Peyer's patch (tissue), 4 donors: ENCODE measurements at places on chromosomes 6 and 20. TPM values are rescaled to one million over a fixed set of nuclear protein-coding genes. Genes with fewer than 3 reads are reported as not detected.
A peak's percentile ranks its signal among the peaks of the same experiment; 100 is the strongest.

Gene RIN2
- total RNA-seq = 177 TPM

Gene EPPIN
- total RNA-seq = not detected

Gene FAM217A
- not detected for total RNA-seq

Gene BMP7
- total RNA-seq = 2.7 TPM

Gene PRL
- not detected for total RNA-seq

Gene PTK7
- 16.6 TPM for total RNA-seq

Gene AK9
- total RNA-seq = 66.0 TPM

Gene HLA-B
- 2,290 TPM for total RNA-seq

Gene HNF4A
- 346 TPM for total RNA-seq

Gene HSF2
- 21.5 TPM for total RNA-seq

Gene LRFN2
- total RNA-seq = not detected

DNA sequence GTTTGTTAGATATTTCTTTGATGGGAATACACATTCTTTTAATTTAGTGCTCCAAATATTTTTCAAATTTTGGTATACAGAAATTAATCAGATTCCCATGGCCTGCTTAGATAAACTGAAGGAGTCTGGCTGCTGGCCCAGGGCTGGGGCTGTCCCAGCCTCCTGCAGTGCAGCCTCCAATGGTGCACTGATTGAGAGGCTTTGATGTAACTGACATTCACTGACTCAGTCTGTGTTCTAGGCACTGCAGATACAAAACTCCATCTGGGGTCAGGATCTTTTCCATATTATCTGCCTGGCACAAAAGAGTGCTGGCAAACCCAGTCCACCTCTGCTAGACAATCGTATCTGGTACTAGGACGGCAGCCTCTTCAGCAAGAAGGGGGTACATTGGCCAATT is 64.8 kb downstream of the GRIK2 start:
- DNase-seq = no peak

DNA sequence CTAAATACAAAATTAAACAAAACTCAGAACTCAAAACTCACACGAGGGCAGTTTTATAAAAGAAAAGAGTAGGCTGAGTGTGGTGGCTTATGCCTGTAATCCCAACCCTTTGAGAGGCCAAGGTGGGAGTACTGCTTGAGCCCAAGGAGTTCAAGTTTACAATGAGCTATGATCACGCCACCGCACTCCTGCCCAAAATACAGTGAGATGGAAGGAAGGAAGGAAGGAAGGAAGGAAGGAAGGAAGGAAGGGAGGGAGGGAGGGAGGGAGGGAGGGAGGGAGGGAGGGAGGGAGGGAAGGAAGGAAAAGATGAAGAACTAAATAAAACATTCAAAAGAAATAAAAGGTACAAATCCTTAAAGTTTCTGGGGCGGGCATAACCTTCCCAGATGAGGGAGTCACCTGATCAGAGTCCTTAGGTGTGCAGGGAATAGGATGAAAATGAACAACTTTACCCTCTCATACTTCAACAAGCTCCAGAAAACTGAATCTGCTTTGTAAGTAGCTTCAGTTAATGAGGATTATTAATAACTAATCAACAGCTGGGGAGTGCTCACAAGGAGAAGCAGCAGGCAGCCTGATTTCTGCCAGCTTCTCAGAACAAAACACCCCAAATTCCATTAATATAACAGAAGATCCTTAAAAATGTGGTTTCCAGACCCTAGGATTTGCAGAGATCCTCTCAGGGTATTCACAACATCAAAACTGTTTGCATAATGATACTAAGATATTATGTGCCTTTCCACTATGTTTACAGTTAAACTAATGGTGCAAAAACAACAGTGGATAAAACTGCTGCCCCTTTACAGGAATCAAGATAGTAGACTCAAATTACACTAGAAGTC is 21.8 kb downstream of the LMBRD1 start:
- no peak for DNase-seq

DNA sequence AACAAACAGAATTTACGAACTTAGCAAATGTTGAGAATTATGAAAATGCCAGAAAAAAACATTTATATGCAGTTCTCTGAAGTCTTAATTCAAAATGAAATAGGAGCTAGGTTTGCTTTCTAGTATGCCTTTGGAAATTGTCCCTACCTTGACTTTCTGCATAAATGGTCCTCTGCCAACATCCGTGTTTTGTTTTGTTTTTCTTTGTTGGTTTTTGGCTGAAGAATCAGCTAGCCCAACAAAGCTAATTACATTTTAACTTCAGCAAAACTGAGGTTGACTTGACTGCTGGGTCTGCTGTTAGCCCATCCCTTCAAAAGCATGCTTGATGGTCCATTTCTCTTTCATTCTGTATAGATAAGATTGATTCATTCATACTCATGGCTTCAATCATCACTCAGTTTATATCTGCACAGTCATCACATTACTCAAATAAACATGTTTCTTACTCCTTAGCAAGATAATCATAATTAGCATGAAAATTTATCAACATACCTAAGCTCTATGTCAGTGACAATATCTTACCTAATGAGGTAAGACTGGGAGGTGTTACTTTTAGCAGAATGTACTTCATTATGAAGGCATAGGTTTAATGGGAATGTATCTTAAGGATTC is 76.4 kb downstream of the ADGRB3 start:
- DNase-seq = no peak

DNA sequence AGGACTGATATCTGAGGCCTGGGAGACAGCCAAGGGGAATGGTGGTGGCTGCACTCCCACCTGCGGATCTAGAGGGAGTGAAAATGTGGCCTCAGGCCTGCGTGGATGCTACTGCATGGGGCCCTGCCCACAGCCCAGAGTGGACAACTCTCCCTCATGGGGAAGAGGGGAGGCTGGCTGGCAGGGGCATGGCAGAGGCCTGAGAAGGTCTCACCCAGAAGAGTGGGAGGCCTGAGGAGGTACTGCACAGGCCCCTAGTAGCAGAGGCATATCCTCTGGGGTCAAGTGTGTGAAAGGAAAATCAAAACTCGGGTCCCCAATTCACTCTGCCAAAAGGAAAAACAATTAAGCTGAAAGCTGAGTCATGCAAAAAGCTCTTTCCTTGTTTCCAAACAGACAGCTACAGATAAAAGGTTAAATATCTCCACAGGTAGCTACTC is 158.2 kb downstream of the AKAP7 start:
- DNase-seq = no peak

- DNase-seq = peak; percentile 84
These were observed 32.3 kb upstream of the EPB41L1 start for GRCh38 chr20:36121981-36122930.

DNA sequence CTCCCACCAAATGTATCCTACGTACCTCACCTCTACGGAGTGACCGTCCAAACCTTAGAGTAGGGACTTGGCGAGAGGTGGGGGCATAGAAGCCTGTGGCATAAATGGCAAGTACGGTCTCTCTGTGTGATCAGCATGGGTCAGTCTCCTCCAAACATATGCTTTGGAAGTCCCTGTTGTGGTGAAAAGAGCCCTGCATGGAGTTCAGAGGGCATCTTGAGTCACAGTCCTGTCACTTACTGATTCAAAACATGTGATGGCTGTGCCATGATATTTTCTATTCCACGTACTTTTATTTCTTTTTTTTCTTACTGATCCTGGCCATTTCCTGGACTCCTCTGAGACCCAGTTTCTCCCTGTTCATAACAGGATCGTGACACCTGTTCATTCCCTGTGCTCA is 67.5 kb upstream of the CEP85L start:
- DNase-seq = no peak

DNA sequence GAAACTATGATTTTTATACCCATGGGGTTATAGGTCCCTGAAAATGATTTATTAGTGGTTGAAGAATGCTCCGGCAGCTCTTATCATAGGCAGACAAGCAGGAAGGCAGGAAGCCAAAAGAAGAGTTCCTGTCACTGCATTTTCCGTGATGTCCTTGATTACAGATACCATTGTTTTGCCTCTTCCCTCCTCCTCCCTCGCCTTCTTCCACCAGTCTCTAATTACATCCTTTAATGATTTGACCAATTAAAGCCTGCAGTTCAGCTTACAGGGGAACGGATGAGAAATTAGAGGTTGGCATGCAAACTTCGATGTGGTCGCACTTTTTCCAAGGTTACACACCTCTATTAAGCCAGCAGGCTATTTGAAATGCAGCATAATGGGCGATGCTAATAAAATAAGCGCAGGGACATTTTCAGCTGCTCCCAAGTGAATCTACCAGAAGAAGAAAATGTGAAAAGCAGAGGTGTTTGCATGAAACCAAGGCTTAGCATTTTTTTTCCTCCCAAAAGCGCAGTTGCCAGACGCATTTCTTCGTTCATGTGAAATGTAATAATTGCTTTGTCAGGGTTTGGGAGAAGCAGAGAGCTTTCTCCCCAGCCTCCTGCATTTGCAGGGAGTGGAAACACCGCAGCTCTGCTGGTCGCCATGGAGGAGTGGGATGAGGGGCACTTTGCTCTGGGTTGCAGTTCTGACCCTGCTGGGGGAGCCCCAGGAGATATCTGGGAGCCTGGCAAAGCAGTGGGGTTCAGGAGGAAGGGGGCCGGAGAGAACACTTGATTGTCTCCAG is 6.0 kb downstream of the NOX3 start:
- no peak for DNase-seq

- no peak for DNase-seq
These were observed 122.6 kb upstream of the MAP3K7 start for GRCh38 chr6:90709431-90709996.

- DNase-seq = no peak
These were observed 338.1 kb downstream of the SYNE1 start for GRCh38 chr6:152298848-152299735.

GRCh38 chr6:131780600-131780999 is 27.2 kb upstream of the ENPP1 start:
- no peak for DNase-seq

GRCh38 chr6:56318851-56319250 is 71.5 kb upstream of the COL21A1 start:
- no peak for DNase-seq
